NCI-H748 treated with DMSO at 0.1 percent for 48 hours (cell line): ENCODE measurements at places on chromosomes 2 and 18.

GRCh38 chr2:168244318-168244717 lies 3.1 kb downstream of the STK39 start:
- DNase-seq, result peak; percentile 17

DNA sequence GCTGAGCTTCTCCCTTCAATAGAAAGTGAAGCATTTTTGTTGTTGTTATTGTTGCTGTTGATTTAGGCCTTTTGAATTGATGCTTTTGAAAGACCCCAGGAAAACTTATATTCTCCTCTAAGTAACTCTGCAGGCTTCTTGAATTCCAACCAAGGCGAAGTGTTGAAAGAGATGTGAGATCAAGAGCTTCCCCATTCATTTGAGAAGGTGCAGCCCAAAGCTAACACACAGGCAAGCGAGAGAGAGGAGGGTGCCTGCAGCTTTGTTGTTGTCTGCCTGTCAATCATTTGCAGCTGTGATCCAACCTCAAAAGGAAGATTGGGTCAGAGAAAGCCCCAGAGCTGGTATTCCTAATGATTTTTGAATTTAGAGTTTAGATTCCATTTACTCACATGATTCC lies 963.6 kb upstream of the CNTNAP5 start:
- no peak for DNase-seq

GRCh38 chr2:223800908-223801307 lies 36.5 kb downstream of the AP1S3 start:
- no peak for DNase-seq

- DNase-seq, result no peak
Observed at GRCh38 chr2:232330068-232330999, 48.2 kb upstream of the ALPP start.

DNA sequence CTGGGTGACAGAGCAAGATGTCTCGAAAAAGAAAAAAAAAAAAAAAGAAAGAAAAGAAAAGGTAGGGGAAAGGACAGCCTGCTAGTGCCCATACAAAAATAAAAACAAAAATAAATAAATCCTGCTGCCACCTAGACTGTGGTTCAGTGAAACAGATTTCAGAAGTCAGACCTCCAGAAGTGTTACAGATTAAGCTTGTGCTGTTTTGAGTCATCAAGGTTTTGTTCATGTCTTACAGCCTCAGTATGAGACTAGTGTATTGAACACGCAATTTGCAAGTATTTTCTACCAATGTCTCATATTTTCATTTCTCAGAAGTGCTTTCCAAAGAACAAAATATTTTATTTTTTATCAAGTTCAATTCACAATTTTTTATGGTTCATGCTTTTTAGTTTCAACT lies 720.4 kb upstream of the GYPC start:
- DNase-seq, result no peak

- DNase-seq, result peak; percentile 48
Observed at GRCh38 chr2:47339745-47340541, 63.0 kb upstream of the MSH2 start.

DNA sequence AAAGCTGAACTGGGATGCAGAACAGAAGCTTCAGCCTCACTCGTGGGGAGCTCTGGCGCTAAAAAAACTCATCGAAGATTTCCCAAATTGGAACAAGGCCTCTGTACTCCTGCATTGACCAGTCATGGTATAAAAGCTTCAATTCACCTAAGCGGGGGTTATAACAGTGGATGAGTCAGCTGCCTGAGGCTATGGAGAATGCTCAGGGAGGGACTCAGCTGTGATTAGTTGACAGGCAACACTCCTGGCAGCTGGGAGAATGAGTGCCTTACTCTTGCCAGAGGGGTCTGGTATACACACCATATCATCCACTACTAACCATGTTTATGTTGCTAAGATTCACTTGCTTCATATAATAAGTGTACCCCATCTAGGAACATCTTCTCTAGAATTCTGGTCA lies 350.6 kb upstream of the VRK2 start:
- DNase-seq, result no peak

- no peak for DNase-seq
Observed at GRCh38 chr2:74777161-74777900, 56.6 kb upstream of the HK2 start.

DNA sequence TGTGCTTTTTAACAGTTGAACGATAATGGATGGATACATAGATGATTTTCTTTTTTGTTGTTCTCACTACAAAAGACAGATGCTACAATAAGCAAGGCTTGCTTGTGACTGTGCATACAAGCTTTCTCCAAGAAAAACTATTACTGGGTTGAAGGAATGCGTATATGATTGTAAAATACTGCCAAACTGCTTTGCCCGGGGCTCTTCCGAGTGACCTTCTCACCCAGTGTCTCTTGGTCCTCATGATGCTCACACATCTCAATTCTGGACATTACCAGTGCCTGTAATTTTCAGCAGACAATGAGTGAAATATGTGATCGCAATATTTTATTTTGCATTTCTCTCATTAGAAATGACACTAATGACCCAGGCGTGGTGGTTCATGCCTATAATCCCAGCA lies 35.9 kb downstream of the INPP5D start:
- DNase-seq, result no peak

DNA sequence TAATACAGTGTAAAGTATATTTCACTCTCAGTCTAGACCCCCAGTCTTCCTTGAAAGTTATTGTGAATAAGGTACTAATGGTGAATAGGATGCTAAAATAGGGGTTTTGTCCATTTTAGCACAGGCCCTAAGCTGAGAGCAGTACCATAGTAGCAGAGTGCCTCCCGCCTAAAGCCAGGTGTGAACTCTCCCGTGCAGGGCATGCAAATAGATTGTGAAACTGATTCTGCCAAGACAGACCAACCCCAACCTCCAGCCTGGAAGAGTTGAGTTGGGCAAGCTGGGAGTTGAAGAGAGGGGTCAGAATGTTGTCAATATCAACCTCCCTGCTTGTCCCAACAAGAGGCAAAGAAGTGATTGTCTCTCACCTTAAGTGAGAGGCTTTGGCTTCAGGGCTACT lies 97.4 kb upstream of the CYRIA start:
- DNase-seq, result no peak

DNA sequence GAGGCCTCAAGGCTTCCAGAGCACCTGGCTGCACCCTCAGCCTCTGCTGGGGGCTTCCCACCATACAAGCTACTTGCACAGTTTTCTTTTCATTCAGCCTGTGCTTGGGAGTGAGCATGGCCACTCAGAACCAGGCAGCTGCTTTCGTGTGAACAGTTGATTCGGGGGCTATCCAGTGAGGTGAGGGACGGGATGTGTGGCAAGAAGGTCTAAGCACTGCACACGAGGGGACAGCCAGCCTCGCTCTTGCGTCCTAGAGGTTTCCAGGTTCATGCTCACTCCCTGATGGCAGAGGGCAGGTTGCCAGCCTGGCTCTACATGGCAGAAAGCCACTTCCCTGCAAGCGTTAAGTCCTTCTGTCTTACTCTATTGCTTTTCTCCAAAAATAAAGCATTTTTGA lies 146.2 kb downstream of the MBP start:
- no peak for DNase-seq

- DNase-seq, result no peak
Observed at GRCh38 chr2:128284037-128284441, 34.6 kb downstream of the HS6ST1 start.

- DNase-seq, result no peak
Observed at GRCh38 chr2:127175751-127176354, 44.2 kb downstream of the CYP27C1 start.

- no peak for DNase-seq
Observed at GRCh38 chr2:197037863-197038398, 111.4 kb upstream of the PGAP1 start.

GRCh38 chr2:28047681-28048080 lies 157.2 kb downstream of the BABAM2 start:
- no peak for DNase-seq

GRCh38 chr2:32358111-32358482 lies 1.3 kb downstream of the BIRC6 start:
- DNase-seq, result no peak

DNA sequence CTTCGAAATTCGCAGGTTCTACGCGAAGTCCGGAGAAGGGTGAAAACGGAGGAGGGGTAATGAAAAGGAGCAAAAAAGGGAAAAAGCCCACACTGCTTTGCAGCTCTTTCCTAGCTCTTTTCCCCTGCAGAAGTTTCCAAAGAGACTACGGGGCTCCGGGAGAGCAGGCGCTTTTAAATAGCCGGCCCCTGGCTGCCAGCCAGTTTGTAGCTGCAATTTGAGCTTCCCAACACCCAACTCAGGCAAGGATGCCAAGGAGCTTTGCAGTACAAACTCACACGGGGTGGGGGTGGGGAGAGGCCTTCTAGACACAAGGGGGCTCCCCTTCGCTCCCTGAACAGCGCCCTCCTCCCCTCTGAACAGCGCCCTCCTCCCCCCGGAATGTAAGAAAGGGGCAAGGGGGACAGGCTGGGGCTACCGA lies at the start of gene IGFBP5:
TSS of gene IGFBP5 (minus strand) at position 149 of the 421 bp plus-strand sequence. CDS start 774 bp downstream, outside the sequence.
- DNase-seq, result peak; percentile 89

DNA sequence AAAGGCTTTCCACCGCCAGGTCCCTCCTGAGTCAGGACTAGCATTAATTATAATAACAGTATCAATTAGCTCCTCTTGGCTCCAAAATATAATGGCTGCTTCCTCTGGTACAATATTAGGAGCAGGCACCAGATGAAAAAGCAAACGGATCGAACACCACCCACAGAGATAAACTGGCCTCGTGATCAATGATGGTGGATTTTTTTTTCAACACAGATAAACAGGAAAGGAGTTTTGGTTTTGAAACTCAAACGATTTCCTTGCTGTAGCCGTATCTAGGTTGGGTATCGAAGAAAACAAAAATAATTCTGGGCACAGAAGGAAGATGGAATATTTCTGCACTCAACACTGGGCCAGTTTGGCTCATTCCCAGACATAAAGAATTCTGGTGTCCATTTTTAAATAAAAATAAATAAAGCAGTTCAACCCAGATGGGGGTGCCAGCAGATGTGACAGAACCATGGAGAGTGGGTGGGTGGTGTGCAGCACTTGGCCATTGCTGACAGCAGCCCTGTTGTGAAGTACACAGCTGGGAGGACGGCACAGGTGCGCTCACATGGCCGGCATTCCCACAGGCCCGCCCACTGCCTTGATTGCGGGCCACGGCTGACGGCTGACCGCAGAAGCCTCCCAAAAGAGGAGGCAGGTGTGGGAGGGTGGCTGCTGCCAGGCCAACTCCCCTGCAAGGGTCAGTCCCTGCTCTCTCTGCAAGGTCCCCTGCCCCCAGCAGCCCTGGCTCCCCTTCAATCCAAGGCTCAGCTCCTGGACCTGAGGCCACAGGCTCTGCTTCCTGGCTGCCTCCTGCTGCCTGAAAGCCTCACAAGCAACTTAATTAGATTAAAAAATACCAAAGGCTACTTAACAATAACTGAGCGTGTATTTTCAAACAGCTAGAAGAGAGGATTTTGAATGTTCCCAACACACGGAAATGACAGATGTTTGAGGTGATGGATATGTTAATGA lies 351.9 kb upstream of the ID2 start:
- DNase-seq, result no peak

GRCh38 chr2:54476852-54477251 lies 20.7 kb downstream of the SPTBN1 start:
- no peak for DNase-seq

DNA sequence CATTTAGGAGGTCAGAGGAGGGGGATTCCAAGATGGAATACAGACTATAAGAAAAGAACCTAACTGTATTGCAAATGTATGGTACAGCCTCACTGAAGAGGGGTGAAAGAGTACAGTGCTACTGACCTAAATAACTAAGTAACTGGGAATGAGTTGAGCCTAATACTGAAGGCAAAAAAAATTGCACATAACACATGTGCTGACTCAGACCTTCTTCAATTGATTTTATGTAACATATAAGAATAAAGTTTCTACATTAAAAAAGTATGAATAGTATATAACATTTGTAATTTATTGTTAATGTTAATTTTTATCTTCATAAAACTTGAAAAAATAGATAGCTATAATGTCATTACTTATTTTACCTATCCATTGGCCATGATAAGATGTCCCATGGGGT lies 41.7 kb downstream of the MALT1 start:
- DNase-seq, result no peak

GRCh38 chr2:10478298-10478625 lies 30.1 kb upstream of the ODC1 start:
- no peak for DNase-seq

- no peak for DNase-seq
Observed at GRCh38 chr2:53036196-53036595, 731.4 kb upstream of the CHAC2 start.

DNA sequence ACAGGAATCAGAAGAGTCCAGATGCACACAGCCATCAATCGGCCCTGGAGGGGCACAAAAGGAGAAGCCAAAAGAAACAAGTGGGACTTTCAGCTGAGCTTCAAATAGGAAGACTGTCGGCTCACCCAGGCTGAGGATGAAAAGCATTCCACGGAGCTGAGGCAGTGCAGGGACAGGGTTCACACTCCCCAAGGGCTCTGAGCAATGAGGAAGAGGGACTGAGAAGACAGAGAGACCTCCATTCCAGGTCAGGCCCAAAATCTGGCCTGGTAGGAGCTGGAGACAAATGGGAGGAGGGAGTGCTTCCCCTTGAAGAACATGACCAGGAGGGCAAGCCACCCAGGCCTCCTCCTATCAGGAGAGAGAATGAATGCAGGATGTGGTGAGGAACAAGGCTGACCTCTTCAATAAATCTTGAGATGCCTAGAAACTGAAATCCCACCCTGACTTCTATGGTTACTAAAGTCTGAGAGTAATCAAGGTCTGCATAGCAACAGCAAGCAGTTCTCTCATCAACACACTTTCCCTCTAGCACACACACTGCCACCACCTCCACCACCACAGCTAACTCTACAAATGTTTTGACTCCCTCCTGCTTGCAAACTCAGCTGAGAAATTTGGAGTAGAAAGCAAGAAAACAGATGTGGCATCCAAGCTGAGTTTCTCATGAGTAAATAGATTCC lies 434.4 kb downstream of the TNS1 start:
- no peak for DNase-seq

DNA sequence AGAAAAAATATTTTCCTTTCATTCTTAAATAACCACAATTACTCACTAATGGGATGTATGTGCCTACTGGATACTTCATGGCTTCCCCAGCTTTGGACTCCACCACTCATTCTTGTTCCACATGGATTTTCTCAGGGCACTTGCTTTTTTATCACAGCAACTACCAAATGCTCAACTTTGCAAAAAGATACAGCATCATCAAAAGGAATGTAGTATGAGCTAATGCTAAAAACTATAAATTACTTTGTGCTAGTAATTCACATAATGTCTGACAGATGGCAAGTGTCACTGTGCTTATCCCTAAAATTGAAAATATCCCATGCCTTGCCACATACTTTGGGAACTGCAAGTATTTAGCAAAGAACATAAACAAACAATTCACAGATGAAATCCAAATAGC lies 130.4 kb upstream of the ZFP36L2 start:
- no peak for DNase-seq

- DNase-seq, result no peak
Observed at GRCh38 chr2:10405448-10405847, 42.7 kb downstream of the ODC1 start.

GRCh38 chr2:16852651-16853050 lies 187.0 kb upstream of the CYRIA start:
- no peak for DNase-seq
